Endothelial cell of coronary artery (primary cell): ENCODE measurements at places on chromosomes 11 and 22. TPM values are rescaled to one million over a fixed set of nuclear protein-coding genes. Genes with fewer than 3 reads are reported as not detected.

The NLRP10 gene
- 1.2 TPM in 1 of 2 replicates, not detected in the other for total RNA-seq

The TUB gene
- total RNA-seq = 2.3 and 3.2 TPM in 2 replicates

The NRIP3 gene
- total RNA-seq = 2.5 and 12.0 TPM in 2 replicates

The NXPE1 gene
- not detected in 2 replicates for total RNA-seq

The NECTIN1 gene
- total RNA-seq = 5.6 and 10.5 TPM in 2 replicates

The CARNS1 gene
- total RNA-seq = under 0.01 and 0.09 TPM in 2 replicates

The ZNF280A gene
- total RNA-seq = not detected in 2 replicates

The MS4A5 gene
- total RNA-seq = not detected in 2 replicates

The SAA4 gene
- total RNA-seq = not detected in 2 replicates

The KRTAP5-2 gene
- not detected in 2 replicates for total RNA-seq

The LRRC56 gene
- 0.27 and 0.47 TPM in 2 replicates for total RNA-seq
